ENCODE measurements at places on chromosomes 6 and 20.

DNA sequence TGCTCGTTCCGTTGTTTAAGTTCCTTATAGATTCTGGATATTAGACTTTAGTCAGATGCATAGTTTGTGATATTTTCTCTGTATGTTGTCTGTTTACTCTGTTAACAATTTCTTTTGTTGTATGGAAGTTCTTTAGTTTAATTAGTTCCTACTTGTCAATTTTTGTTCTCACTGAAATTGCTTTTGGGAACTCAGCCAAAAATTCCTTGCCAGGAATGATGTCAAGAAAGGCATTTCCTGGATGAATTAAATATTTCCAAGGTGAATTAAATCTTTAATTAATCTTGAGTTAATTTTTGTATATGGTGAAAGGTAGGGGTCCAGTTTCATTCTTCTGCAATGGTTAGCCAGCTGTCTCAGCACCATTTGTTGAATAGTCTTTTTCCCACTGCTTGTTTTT is 406.2 kb upstream of the NOX3 start:
- no peak for DNase-seq

GRCh38 chr6:149452037-149452939 is 32.5 kb downstream of the ZC3H12D start:
- DNase-seq: no peak

GRCh38 chr6:147941143-147941542 is 401.5 kb upstream of the SASH1 start:
- DNase-seq: no peak

DNA sequence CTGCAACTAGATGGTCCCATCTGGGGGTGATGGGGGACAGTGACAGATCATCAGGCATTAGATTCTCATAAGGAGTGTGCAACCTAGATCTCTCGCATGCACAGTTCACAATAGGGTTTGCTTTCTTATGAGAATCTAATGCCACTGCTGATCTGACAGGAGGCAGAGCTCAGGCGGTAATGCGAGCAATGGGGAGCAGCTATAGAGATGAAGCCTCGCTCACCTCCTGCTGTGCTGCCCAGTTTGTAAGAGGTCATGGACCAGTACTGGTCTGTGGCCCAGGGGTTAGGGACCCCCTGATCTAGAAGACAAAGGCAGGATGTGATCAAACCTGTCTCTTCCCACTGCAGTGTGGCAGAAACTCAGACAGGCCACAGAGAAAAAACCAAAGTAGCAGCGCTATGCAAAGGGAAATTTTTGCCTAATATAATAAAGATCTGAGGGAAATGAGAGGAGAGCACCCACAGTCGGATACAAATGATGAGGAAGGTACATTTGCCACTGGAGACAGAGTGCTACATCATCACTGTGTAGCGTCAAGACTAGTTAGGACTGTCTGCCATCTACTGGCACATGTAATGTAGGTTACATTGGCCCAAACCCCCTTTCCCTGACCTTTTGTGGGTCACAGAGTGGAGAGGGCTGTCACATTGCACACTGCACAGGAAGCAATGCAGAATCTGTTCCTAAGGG is 4.1 kb upstream of the LY86 start:
- DNase-seq: no peak

- no peak for DNase-seq
Measured at GRCh38 chr20:43029176-43029575, 160.5 kb downstream of the PTPRT start.

DNA sequence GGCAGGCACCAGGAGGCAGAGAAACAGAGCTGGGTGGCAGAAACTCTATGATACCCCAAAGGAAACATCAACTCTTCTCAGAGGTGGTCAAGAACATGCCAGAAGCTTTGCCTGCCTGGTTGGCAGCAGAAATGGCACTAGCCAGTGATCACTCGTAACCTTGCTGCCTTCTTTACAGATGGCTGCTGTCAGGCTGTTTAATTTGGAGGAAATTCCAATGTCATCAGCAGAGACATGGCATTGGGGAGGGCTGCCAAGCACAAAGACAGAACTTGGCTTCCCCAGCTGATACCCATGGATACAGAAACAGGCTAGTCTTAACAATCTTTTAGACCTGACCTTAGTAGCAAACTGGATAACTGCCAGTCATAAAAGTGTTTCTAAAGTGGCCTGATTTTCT is 153.6 kb downstream of the GMPR start:
- DNase-seq: no peak

DNA sequence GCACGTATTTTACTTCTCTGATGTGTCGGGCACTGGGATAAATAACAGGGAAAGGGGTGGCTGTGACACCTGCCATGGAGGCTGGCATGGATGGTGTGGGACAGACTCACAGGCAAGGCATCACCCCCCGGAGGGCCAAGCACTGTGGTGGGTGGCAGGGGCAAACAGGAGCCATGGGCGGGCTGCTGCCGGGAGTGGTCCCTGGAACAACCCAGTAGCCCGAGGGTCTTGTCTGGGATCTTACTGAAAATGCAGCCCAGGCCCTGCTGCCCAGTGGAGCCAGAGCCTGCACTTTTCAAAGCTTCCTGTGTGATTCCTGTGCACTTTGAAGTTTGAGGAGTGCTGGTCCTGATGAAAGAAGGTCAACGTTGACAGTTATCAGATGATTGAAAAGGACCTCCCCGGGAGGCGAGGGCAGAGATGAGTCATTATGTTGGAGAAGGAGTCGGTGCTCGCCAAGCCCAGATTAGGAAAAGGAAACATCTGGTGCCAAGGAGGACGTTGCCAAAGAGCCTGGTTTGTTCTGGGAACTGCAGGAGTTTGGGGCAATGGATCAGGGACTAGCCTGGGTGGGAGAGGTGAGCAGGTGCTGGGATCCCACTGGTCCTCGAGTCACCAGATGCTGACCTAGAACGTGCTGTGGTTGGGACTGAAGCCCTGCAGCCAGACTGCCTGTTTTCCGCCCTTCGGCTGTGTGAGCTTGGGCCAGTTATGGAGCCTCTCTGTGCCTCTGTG is 130.0 kb upstream of the GGTLC1 start:
- no peak for DNase-seq

DNA sequence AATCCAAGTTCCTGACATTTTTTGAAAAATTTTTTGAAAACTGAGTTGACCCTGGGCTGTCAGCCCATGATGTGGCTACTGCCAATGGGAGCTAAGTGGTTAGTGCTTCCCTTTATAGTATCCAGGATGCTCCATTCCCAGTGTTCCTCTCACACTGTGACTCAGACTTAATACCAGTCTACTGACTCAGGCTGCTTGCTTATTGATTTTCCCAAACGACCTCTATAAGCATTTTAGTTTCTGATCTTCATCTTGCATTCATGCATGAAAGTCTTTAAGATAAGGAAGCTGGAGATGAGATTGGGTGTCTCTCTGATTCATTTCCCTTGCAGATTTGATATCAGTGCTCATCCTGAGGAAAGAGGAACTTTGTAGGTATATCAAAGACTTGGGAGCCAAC is 560.0 kb downstream of the TBC1D32 start:
- DNase-seq: no peak

DNA sequence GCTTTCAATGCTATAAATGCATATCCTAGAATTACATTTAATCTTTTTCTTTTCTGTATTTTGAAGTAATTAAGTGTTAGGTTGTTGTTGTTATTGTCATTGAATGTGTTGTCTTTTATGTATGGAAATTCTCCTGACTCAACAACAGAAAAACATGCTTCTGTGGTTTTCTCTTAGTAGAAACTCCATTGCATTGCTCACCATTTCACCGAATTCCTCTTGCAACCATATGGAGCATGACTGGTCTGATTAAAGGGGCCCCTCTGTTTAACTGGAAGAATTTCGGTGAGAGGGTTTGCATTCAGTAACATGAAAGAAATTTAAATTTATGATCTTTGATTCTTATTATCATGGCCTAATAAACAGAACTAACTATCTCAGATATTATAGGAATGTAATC is 454.3 kb upstream of the JARID2 start:
- no peak for DNase-seq

DNA sequence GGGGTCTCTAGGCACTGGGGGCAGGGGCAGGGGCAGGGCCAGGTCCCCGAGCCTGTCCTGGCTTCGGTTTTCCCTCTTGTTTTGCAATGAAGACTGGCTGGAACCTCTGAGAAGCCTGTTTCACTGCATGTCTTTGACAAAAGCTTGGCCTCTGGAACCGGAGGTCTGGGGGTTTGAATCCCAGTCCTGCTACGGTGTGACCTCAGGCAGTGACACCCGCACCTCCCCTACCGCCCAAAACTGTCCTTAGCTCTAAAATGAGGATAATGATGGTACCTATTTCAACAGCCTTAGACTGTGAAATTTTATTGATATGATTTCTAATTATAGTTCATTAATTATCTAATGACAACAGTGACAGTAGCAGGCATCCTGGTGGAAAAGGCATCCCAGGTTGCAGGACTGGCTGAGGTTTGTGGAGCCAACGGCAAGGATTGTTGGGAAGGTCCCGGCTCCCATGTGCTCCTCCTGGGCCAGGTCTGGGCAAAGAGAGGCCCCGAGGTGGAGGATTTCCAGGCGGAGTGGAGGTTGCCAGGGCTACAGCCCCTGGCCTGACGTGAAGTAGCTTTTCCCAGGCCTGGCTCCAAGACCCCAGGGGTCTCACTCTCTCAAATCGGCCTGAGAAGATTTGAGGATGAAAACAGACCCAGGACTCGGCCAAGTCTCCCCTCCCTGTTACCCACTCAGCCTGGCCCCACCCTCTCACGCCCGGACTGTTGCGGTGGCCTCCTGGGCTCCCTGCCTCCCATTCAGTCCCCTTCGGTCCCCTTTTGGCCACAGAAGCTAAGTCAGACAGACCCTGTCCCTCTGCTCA is 57.9 kb downstream of the SNAI1 start:
- no peak for DNase-seq

GRCh38 chr6:72321788-72322187 is 300.1 kb upstream of the KCNQ5 start:
- no peak for DNase-seq

- DNase-seq: no peak
Measured at GRCh38 chr6:110328259-110328658, 29.9 kb downstream of the METTL24 start.
